ENCODE measurements at places on chromosomes 16 and 17.

DNA sequence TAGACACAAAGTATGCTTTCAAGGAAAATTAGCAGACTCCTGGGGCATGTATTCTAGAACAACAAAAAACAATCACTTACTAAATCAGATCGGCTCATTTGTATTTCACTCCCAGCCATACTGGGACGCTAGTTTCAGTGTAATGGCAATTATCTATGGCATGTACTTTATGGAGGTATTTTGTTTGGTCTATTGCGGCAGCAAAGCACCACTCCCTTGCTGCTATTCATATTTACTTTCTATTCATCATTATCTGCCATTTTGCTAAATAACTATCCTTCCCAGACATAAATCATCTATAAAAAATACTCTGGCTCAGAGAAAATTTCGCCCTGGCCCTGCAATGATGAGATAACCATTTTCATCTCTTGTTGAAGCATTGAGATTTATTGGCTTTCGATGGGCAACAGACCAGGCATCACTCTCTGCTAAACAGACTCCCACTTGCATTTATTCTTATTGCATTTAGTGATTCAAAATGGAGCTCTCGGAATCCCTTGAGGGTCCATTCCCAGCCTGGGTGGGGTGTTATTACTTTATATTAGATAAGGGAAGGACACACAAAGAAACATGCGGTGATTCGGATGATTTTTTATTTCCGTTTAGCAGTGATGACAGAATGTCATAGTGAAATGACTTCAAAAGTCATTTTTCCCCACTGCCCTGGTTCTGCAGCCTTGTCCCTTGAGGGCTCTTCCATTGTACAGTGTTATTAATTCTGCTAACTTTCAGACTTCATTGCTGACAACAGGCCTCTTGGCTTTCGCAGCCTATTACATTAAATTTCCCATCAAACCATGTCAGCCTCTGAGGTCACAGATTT, 225.8 kb downstream of the IRX3 start:
- no peak for DNase-seq

GRCh38 chr16:4918781-4919251, 18.1 kb downstream of the PPL start:
- no peak for DNase-seq

DNA sequence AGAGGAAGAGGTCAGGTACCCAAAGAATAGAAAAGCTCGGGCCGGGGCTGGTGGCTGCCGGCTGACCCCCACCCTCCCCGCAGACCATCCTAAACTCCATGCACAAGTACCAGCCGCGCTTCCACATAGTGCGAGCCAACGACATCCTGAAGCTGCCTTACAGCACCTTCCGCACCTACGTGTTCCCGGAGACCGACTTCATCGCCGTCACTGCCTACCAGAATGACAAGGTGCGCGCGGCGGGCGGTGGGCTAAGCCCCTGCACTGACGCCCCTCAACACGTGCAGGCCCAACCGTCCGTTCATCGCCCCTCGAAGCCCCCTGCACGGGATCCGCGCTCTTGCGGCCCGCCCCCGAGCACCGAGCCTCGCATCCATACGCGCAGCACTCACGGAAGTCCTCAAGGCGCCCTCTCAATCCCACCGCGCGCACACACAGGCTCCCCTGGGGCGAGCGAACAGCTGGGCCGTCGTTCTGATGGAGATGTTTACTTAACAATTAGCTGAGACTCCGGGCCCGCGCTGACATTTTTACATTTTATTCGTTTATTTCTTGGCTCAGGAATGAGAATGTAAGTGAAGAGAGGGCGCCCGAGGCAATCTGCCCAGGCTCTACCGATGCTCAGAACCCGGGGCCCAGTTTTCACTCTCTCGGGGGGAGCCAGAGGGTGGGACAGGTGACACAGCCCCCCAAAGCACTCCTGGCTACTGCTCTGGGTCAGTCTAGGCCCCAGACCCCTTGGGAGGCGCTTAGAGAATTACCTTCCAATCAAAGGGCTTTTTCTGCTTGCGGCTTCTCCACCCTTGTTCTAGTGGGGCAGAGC, 3.5 kb downstream of the TBX2 start:
- no peak for DNase-seq

GRCh38 chr17:13619462-13619861, 17.7 kb upstream of the HS3ST3A1 start:
- no peak for DNase-seq

- no peak for DNase-seq
These were observed 150.5 kb downstream of the KATNIP start for GRCh38 chr16:27700304-27700995.

GRCh38 chr17:27038676-27039075, 255.2 kb upstream of the WSB1 start:
- no peak for DNase-seq

GRCh38 chr16:69239851-69240250, 52.9 kb downstream of the SNTB2 start:
- no peak for DNase-seq
